Activated T-helper 1 cell treated with Interleukin-2 at 50 U/mL for 16 hours (primary cell): ENCODE measurements at places on chromosomes 13 and 19.

GRCh38 chr13:46961719-46962118, 64.9 kb upstream of the HTR2A start:
- DNase-seq = no peak

GRCh38 chr19:47813304-47813994, 8.3 kb upstream of the CRX start:
- peak; percentile 52 for DNase-seq

DNA sequence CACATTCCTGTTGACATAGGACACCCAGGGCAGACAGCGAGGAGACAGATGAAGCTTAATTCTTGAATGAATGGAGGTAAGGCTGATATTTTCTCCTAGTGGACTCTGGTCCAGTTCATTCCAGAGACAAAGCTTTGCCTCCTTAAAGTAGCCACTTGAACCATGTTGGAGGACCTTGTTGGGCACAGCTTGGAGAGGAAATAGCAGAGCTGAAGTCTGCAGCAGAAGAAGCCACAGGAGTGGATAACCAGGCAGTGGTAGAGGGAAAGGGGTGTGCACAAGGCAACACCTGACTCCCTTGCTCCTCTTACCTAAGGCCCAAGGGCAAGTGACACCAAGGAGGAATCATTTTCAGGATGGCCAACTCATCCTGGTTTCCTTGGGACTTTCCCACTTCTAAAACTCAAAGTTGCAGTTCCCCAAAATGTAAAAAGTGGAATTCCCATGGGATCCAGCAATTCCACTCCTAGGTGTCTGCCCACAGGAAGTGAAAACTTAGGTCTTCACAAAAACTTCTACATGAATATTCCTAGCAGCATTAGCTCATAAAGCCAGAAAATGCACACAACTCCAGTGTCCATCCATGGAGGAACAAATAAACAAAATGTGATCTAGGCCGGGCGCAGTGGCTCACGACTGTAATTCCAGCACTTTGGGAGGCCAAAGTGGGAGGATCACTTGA, 6.6 kb upstream of the RFX2 start:
- DNase-seq = no peak

GRCh38 chr13:109162248-109163036, 533.0 kb downstream of the MYO16 start:
- DNase-seq = no peak

DNA sequence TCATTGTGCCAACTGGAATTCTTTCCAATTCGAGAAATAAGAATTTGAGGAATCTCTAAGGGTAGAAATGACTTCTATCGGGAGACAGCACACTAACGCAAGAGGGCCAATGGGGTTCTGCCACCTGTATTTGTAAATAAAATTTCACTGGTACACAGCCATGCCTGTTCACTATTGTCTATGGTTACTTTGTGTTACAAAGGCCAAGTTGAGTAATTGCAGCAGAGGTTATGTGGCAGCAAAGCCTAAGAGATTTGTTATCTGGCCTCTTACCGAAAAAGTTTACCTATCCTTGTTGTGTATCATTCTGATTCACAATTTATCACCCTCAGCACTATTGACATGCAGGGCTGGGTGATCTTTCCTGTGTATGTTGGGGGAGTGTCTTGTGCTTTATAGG, 278.0 kb downstream of the KLF5 start:
- DNase-seq = no peak

DNA sequence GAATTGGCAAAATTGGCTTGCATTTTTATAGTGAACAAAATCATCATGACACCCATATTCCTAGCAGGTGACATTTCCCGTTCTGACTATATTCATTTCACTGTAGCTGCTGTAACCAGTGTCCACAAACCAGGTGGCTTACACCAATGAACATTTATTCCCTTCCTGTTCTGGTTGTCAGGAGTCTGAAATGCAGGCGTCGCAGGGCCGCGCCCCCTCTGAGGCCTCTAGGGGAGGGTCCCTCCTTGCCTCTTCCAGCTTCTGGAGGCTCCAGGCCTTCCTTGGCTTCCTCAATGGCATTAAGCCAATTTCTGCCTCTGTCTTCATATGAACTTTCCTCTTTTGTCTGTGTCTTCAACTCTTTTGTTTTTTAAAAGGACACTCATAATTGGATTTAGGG, 6.5 kb upstream of the RLN3 start:
- DNase-seq = no peak

DNA sequence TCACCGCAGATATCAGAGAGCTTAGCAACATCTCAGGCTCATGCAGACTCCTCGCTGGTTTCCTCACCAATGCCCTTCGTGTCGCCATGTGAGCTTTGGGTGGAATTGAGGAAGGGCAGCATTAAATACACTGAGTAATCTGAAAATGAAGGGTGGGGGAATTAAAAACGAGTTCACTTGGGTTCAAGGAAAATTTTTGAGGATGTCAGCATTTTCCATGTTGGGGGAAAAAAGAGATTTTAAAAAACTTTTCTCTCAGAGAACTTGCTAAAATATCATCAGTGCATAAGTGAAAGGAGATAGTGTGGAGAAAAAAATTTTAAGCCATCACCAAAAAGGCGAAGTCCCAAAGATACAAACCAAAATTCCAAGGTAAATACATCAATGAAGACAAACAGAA, 359.3 kb downstream of the KCNRG start:
- DNase-seq = no peak

DNA sequence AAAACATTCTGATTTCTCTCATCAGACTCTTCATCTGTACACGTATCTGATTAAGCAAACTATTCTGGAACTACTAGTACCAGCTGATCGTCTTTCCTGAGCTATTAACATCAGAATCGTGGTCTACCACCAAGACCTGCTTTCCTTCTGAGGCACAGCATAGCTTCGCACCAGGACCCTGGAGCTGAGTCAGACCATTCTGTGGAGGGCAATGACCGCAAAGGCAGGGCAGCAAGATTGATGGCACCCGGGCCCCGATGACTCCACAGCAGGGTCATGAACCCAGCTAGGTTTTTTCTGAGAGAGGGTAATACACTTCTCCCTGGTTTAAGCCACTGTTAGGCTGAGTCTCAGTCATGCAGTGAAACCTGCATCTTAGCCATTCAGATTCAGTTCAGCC, 158.7 kb upstream of the GPR12 start:
- DNase-seq = no peak

DNA sequence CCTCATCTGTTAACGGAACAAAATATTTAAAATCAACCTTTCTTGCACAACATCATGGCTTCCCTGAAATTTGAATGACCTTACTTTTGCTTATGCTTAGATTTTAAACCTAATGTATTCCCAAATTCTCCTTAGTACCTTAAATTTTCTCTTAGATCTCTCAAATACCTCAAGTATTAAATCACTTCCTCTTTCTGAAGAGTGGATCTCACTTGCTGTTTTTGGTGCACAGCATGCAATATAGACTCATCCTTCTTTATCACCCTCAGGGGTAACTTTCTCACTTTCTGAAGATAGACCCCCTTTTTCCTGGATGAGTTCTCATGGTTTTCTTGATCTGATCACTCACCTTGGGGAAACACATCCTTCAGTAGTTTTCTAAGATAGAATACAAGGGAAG, 871.7 kb downstream of the DACH1 start:
- DNase-seq = no peak
